Stimulated activated CD4-positive, alpha-beta T cell treated with anti-CD3 and anti-CD28 coated beads, Interleukin-15, amount 100 ng/mL, for 24 hours (primary cell): ENCODE measurements at places on chromosomes 4 and X.

DNA sequence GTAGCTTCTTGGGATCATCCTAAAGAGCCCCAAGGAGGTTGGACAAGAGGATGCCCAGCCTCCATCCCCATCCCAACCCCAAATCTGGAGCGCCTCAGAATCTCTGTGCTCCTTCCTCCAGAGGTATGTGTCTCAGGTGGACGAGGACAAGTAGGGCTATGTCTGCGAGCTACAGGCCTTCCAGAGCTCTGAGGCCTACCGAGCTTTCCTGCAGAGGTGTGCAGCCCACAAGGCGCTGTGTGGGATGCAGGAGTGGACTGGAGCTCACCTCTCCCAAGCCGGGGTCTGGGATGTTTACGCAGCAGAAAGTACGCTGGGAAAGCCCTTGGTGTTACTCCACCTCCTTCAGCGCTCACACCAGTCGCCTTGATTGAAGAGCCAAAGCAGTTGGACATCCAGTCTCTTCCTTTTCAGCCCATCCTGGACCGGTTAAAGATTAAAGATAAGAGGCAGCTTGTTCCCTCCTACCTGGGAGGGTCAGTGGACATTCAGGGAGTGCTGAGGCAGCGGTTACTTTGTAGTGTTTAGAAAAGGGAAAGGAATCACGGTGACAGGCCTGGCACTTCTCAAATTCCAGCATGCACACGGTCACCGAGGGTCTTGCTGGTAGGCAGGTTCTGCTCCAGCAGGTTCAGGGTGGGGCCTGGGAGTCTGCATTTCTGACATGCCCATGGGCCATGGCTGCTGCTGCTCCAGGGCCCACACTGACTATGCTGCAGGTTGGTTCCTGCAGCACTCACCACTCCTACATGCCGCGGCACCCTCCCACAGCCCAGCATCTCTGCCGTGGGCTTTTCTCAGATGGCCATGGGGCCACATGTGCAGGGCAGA, 29.5 kb upstream of the JAKMIP1 start:
- no peak for DNase-seq

DNA sequence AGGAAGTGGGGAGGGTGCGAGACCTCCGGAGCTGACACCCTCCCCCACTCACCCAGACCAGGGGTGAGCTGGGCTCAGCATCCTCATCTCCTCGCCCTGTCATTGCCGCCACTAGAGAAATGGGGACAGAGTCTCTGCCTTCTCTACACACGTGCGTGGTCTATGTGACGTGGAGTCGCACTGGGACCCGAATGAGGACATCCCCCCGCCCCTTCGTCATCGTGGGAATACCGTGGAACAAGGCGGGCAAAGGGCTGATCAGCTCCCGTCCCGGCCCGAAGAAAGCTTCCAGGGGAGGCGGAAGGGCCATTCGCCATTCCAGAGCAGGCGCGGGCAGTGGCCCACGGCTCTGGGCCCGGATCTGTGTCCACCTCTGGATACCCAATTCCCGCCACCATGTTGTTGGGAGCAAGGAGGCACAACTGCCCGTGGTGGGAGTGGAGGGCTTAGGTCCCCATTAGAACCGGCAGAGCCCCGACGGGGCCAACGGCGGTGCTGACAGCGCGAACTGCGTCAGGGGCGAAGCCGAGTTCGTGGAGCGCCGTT, 12.0 kb downstream of the HMX1 start:
- DNase-seq = no peak

DNA sequence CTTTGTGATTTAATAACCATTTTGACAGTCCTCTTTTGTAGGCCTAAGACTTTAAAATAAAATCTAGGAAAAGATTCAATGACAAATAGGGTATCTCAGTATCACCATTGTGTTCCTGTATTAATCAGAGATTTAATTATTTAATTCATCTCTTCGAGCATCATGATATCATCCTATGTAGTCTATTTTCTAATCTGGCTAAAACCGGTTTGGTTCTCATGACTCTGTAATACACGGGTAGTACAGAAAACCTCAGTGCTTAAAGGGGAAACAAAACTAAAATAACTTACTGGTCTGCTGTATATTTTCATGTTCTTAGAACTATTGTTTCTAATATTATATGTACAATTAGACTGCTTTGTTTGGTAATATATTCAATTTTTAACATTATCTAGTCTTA, 23.7 kb upstream of the FBXW7 start:
- DNase-seq = no peak

DNA sequence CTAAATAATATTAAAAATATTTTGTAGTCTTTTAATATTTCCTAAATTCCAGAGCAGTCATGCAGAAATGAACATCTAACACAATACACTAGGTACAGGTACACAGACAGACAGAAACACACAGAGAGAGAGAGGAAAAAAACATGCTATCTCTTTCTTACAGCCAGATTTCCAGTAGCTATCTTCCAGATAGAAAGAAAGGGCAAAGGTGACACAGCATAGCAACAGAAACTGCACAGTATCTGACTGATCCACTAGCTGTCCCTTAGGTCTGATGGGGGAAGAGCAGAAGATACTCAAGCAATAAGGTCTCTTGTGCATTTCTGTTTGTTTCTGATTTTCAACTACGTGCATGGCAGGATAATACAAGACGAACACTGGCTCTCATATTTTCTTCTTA, 7.8 kb downstream of the FBXW7 start:
- no peak for DNase-seq

- no peak for DNase-seq
Measured at GRCh38 chr4:111433441-111433840, 711.8 kb upstream of the FAM241A start.

GRCh38 chr4:138832563-138832962, 183.0 kb upstream of the NOCT start:
- DNase-seq = peak; percentile 3

DNA sequence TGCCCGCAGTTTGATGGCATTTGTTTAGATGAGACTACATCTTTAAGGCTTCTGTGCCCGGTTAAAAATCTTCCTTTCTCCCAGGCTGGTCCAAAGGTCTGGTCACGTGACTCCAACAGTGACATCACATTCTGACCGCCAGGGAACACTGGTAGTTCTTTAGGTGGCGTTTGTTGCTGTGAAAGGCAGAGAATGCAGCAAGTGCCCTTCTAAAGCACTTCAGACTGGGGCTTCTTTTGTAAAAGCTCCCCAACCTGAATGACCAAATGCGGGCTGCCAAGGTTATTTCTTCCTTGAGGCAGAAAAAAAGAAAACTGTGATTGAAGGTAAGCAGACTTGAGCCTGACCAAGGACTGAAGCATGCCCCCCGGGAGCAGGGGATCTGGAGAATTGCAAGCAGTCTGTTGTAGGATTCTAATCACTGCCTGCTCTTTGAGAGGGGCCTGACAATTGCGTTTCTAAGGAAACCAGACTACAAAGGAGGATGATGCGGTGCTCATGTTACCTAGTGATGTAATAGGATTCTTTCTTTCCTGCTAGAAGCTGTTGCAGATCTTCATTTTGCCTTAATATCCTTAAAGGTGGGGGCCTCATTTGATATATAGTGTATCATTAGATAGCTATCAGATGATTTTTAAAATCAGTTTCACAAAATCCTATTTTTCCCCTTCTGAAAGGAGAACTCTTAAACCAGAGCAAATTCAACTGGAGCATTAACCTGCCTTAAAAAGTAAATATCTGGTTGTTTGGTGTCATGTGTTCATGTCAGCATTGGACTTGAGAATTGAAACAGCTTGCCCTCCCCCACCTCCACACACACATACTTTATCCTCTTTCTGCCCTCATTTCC, 133.1 kb downstream of the AKAP4 start:
- no peak for DNase-seq

DNA sequence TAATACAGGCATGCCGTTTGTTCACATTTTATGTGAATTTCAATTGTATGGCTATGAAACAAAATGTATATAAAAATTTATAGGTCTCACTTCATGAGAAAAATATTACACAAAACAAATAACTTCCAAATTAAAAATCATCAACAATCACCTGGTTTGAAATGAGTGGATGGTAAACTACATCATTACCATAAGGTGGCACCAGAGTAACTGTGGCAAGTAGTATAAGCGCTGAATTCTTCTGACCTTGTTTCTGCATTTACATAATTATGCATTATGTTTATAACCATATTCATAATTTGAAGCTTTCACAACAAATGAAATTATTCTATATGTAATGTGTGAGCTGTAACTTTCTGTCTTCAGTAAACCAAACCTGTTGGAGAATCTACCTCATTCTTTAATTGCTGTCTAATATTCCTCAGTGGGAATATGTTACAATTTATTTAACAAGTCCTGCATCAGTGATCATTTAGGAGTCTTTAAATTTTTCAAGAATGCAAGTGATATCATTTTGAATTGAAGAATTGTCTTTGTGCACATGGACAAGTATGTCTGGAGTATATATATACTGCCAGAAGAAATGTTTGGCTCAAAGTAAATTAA, 55.2 kb downstream of the MMRN1 start:
- no peak for DNase-seq

DNA sequence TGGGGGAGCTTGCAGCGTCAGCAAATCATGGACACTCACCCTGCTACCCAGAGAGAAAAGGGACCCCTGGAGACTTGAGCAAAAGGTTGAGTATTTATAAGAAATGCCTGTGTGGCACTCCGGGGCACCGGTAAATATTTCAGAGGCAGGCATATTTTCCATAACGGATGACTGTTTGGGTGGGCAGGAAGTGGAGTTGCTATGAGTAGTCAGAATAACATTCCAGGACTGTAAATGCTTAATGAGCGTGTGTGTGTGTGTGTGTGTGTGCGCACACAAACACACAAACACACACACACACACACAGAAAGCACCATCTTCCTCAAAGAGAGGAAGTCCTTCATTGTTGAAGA, 74.6 kb downstream of the MXRA5 start:
- no peak for DNase-seq

DNA sequence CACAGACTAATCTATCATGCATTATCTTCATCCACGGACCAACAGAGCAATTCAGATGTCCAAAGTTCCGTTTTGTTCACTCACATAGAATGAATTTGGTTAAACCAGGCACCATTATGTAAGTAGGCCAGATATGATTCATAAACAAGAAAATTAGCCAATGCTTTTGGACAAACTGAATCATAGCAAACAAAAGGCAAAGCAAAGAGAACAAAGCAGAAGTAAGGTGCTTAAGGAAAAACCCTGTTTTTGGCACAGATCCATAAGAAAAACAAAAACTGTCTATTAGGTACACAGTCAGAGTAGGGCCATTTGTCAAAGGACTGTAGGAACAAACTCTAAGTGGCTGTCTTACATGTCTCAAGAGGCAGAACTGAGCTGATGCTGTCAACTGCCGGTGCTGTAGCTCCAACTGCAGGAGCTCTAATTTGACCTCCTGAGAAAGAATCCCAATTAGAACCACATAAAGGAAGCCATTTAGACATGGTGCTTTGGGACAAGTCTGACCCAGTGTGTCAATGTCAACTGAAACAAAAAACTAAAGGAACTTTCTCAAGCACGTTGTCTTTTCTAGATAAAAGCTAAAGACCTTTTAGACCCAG, 146.7 kb downstream of the COL25A1 start:
- DNase-seq = no peak

DNA sequence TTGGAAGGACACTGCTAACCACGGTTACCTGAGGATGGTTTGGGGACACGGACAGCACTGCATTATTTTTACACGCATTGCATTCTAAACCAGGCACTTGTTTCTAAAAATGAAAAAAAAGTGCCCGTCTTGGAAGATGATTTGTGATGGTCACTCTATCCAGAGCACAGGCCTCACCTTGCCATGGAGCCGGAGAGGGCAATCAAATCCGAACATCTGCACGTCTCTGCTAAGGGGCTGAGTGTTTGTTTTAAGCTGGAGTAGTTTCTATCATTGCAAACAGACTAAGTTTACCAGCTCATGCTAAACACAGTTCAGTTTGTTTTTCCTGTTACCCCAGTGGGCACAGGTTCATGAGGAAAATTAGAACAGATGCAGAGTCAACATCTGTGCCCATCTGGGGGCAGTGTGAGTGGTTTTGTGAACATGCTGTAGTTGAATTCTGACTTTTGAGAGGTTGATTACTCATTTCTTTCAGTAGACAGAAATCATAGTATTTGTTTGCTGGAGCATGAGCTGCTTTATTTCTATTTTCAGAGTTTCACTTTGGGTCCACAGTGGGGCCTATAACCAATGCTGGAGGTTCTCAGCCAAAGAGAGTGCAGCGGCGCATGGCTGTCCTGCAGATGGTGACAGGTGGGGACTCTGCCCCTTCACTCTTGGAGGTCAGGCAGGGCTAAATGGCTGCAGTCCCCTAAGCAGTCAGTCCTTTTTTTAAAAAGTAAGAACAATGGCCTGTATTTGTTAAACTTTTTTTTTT, 65.4 kb upstream of the ENPP6 start:
- peak; percentile 58 for DNase-seq

GRCh38 chr4:15253349-15253748, 174.5 kb upstream of the C1QTNF7 start:
- no peak for DNase-seq

DNA sequence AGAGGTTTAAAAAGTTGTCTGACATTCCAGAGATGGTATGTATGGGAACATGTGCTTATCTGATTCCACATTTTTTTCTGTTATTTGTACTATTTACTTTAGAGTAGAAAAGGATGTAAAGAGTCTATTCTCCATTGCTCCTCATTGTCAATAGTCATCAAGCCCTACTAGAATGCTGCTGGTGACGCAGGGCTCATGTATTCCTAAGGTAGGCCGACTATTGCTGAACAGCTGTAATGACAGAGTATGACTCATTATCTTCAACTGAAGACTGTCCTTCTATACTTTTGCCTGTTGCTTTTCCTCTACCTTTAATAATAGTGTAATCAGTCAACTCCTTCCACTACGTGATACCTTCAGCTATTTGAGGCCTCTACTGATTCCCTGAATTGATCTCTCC, 509.1 kb upstream of the NR3C2 start:
- DNase-seq = no peak

DNA sequence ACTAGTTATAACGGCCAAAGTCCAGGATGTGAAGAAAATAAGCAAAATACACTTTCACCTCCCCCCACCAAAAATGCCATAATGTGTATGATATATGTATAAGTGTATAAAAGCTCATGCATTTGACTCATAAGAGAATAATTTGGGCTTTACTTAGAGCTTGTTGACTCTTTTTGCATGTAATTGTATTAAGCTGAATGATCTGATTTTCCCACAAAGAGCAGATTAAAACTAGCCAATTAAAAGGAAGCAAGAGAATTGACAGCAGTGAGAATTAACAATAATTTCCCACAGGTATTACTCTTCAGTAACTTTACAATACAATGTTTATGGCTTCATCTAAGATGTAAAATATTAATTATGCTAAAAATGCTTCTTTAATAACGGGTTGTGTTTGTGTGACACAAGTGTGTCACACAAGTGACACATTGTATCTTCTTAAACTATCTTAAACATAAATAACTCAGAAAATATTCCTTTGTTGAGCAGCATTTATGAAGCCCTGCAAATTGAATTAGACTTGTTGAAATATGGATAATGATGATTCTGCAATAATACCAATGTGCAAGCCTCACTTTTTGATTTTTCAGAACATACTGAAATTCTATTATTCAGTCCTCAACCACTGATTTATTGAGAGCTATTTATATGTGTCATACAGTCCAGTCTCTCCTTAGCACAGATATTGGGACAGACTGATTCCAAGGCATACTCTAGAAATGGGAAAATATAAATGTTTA, 134.5 kb downstream of the SLIT2 start:
- DNase-seq = no peak
